ENCODE measurements at places on chromosomes 11 and 22.

DNA sequence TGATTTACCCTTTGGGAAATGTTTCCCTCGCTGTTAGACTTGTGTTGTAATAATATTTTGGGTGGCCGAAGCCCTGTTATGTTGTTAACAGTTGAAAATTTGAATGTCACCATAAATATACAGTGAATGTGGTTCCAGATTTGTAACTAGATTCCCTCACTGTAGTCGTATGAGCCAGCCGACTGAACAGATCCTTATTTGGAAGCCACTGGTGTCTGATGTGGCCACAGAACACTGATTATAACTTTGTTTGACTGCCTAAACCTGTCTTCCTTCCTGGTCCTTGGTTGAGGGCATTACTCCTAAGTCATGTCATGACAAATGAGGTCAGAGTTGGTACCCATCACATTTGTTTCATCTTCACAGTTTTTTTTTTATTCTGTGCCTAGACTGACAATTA is 45.4 kb downstream of the YAP1 start:
- no peak for DNase-seq

GRCh38 chr11:686451-687243 is 8.4 kb downstream of the DEAF1 start:
- DNase-seq = no peak

DNA sequence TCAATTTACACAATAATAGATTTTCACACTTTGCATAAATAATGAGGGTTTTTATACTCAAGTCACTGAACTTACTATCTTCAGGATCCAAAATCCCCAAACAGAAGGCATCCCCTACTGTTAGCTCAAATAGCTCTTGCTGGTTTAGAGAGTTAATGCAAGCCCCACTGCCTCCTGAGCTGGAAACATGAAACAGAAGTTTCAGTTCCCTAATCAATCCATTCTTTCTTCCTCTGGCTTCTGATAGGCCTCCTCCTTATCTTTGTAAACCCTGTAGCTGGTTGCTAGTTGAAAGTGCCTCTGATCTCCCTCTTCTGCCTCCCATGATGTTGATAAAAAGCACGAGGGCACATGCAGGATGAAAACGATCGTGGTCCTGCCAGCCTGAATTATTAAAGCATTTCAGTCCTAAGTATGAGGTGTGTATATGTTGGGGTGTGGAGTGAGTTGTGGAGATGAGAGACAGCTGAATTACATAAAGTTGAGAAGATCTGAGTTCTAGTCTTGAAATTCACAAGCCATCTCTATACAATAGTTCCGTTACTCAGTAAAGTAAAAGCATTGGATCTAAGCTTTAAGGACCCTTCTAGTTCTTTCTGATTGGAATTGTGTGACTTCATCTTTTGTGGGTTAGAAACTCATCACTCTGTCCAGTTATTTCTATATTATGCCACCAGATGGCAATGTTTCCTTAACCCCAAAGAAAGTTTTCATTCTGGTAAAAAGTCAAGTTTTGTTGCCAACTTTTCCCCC is 35.0 kb upstream of the EHF start:
- DNase-seq = no peak

DNA sequence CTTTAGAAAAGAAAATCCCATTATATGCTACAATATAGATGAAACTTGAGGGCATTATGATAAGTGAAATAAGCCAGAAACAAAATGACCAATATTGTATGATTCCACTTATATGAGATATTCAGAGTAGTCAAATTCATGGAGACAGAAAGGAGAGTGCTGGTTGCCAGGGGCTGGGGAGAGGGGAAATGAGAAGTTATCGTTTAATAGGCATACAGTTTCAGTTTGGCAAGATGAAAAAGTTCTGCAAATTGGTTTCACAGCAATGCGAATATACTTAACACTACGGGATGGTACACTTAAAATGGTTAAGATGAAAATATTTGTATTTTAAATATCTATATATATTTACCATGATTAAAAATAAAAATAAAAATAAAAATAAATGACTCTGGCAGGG is 31.1 kb upstream of the RDX start:
- DNase-seq = no peak

- no peak for DNase-seq
Measured at GRCh38 chr11:65223011-65223410, 38.8 kb upstream of the POLA2 start.

GRCh38 chr11:120775986-120776951 is 247.6 kb upstream of the TBCEL start:
- DNase-seq = no peak

DNA sequence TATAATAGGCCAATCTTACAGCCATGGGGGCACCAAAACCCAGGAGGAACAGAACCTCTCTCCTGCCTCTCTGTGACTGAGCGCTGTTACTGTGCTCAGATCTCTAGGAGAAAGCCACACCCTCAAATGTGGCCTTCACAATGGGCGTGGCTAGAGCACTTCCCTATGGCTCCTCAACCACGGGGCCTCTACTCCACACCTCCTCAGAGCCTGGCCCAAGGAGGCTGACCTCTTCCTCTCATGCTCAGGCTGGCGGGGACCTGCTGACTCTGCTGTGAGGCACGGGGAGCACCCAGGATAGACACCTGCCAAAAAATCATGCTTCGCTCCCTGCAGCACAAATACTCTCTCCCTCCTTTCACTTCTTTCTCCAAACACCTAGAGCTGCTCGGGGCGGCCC is 41.0 kb downstream of the C11orf58 start:
- no peak for DNase-seq

DNA sequence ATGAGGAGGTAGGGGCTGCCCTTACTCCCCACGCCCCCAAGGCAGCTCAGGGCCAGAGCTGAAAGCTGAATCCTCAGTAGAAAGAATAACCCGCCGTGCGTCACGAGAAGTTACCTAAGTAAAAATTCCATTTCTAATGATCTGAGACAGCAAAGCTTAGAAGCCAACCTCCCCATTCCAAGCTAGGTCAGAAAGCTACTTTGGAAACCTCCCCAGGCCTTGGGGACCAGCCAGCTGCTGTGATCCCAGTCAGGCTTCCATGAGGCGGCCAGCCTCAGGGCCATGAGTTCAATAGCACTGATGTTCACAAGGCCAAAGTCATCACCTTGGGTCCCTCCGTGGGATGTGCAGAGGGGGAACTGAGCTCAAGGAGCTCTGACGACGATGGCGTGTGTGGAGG is 6.9 kb downstream of the SHISAL1 start:
- DNase-seq = no peak

GRCh38 chr22:49291781-49292180 is 535.9 kb downstream of the BRD1 start:
- no peak for DNase-seq

GRCh38 chr22:36933629-36934417 is 20.4 kb downstream of the CSF2RB start:
- DNase-seq = no peak

GRCh38 chr22:28125799-28126198 is 206.7 kb upstream of the PITPNB start:
- DNase-seq = no peak

DNA sequence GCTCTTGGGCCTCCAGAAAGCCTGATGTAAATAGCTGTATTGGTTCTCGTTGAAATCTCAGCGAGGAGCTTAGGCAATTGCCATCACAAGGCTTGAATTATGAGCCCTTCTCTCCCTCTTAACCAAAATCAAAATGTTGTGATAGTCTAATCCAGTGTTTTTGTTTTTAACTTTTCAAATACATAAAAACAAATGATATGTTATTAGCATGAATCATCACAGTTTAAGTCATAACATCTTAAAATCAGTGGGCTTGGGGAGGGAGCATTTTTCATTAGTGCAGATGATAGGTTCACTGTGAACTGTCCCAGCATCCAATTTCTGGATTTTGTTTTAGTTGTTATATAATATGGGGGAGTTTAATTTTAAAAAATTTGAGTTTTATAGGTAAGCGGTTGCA is 48.9 kb upstream of the HORMAD2 start:
- no peak for DNase-seq

- DNase-seq = no peak
Measured at GRCh38 chr11:65593518-65594414, 1.8 kb downstream of the KCNK7 start.

DNA sequence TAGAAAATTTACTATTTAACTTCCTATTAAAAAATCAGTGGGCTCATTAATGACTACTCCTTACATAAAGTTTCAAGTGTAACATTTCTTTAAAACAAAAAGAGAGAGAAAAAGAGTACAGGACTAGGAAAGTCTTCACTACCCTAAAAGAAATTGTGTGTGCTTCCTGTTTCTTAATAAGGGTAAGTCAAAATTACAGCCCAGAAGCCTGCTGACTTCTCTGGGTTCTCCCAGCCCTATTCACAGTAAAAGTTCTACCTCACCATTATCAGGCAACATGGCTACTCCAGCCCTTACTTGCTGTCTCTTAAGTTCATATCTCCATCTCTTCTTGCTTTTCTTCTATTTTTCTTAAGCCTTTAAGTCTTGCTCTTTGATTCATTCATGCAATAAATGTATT is 20.3 kb upstream of the ZC3H12C start:
- DNase-seq = no peak

GRCh38 chr11:24609192-24610119 is 112.6 kb downstream of the LUZP2 start:
- DNase-seq = no peak

DNA sequence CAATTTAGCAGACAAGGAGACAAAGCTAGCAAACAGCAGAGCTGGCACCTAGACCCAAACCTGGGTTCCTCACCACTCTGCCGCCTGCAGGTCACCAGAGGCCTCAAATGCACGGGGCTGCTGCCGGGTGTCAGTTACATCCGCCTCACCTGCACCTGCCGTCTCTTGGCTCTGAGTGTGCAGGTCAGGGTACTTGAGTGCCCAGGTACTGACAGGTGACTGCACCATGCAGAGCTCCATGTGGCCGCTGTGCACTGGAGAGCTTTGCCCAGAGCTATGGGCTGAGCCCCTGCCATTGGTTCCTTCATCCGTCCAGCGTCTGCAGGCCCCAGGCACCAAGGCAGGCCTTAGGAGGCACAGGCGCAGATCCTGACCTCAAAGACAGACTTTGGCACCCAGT is 35.0 kb downstream of the PDGFB start:
- no peak for DNase-seq

- no peak for DNase-seq
Measured at GRCh38 chr11:87063982-87064381, 26.2 kb downstream of the TMEM135 start.

DNA sequence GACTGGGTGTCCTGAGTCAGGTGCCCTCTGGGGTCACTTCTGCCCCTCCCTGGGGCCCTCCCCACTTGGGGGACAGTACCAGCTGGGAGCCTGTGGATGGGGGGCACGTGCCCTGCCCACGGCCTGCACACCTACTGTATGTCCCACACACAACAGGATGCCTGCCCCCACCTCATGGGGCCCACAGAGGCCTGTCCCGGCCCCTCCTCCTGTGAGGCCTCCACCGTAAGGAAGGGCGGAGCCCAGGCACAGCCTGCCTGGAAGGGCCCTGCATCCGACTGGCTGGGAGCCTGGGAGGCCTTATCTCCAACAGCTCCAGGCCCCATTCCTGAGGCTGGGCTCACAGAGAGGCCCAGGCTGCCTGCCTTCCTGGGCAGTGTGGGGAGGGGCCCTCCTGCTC is 47.8 kb downstream of the BRSK2 start:
- no peak for DNase-seq

- no peak for DNase-seq
Measured at GRCh38 chr22:46121523-46122287, 28.6 kb upstream of the PPARA start.

- DNase-seq = no peak
Measured at GRCh38 chr11:100240025-100240539, 447.0 kb upstream of the ARHGAP42 start.

GRCh38 chr22:20946080-20946986 is 20.7 kb upstream of the AIFM3 start:
- no peak for DNase-seq

- no peak for DNase-seq
Measured at GRCh38 chr11:27807596-27807995, 107.3 kb upstream of the BDNF start.

- no peak for DNase-seq
Measured at GRCh38 chr11:116422556-116422955, 350.2 kb downstream of the BUD13 start.

- DNase-seq = peak; percentile 23
Measured at GRCh38 chr22:42937164-42937843, 77.6 kb downstream of the PACSIN2 start.

DNA sequence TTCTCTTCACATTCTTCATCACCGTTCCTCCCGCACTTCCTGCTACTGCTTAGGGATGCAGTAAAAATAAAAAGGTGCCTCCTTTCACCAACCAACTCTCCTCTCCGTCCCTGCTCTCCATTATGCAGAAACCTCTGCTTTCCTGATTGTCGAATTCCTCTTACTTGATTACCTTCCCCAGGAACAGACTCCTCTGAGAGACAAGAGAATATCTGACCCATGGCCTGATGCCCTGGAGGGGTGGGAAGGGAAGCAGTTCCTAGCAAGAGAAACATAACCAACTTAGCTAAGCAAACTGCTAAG is 80.9 kb downstream of the TRIM29 start:
- DNase-seq = no peak

- DNase-seq = no peak
Measured at GRCh38 chr11:124807201-124807600, 7.0 kb upstream of the MSANTD2 start.

- DNase-seq = no peak
Measured at GRCh38 chr11:95138448-95138847, 48.8 kb downstream of the ENDOD1 start.

- no peak for DNase-seq
Measured at GRCh38 chr11:38842991-38843390, 2245.0 kb upstream of the RAG2 start.

GRCh38 chr11:67668192-67668551 is 6.3 kb downstream of the ALDH3B2 start:
- DNase-seq = no peak

- DNase-seq = no peak
Measured at GRCh38 chr11:27909386-27909785, 198.6 kb downstream of the KIF18A start.

DNA sequence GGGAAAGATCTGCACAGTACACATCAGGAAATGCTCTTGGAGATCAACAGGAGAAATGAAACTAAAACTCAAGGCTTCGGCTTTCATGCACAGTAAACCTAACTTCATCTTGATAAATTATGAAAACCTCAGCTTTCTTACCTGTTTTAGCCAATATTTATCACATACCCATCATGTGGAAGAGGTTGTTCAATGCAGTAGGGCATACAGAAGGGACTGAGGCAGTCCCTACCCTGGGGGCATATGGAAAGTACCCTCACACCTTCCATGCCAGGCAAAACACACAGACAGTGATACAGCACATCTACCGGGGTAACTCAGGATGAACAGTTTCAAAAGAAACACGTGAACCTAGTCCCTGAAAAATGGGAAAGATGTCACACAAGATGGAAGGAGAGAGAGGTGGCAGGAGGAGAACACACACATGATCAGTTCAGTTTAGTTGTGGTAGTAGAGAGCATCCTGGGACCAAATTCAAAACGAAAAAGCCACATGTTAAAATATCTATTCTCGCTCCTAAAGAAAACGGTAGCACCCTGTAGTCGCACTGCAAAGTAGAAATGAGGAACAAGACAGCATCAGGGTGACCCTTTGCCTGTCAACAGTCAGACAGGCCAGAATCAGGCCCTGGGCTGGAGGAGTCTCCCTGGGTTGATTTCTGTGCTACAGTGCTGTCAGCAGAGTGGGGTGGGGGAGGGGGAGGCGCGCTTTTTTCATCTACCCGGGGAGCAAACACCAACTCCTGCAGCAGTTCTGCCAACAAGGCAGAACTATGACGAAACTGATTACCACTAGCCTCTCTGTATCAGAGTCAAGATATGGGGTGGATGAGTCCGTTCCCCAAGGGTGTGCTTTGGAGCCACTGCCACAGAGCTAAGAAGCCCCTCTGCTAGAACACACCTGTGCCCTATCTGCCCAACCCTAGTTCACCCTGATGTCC is 1.3 kb downstream of the HIRA start:
- peak; percentile 40 for DNase-seq
